ENCODE measurements at places on chromosomes 1 and 21.

DNA sequence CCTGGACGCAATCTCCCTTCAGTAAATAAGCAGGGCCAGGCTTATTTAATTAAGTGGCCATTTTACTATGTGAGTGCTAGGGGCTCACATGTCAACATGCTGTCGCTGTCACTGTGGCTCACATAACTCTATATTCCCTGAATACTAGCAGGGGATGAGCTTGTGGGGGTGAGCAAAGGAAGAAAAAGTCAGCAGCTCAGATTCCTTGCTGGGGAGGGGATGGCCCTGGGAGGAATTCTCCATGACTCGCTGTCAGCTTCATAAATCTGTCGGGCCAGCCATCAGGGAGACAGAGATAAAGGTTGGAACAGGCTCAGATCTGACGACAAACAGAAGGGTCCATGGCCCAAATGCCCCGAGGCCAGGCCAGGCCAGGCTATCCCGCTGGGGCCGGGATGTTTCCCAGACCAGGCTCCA, 26.0 kb upstream of the PLEKHG5 start:
- DNase-seq = no peak

DNA sequence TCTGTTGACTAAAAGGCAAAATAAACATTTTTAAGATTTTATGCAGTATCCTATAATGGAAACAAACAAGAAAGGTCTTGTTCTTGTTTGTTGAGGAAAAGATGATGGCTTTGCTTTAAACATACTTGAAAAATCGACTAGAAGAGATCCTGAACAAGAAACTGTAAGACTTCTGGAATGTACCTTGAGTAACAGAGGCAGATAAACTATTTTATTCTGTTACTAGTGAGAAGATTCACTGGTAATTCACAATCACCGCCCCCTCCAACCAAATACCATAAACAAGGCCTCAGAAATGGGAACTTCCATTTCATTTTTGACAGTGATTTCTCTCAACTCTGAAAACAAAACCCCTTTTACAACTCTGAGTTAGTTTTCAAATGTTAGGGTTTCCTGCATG, 18.1 kb downstream of the TSEN15 start:
- no peak for DNase-seq

DNA sequence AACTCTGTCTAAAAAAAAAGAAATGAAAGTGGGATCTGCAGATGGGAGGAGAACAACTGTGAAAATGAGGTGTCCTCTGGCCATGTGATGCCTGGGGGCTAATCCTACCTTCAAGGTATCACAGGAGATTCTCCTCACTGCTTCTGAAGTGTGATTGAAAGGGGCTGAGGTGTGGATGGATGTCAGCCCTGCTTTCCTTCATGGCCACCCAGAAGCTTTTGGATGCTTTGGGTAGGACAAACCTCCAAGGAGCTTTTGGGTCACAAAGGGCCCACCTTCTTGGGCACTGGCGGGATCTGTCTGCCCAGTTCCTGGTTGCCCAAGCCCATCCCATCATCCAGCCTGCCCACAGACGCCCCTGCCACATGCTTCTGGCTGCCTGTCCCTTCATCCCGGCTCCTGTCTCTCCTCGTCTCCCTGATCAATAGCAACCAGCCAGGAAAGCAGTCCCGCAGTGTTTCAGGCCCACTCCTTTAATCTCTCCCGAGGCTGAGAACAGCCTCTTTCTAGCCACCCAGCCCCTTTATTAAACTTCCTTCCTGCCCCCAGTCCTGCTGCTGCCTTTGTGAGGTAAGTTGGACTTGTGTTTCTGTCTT, 87.2 kb downstream of the MAN1C1 start:
- DNase-seq = no peak

GRCh38 chr1:240194120-240194519, 102.4 kb downstream of the FMN2 start:
- no peak for DNase-seq

DNA sequence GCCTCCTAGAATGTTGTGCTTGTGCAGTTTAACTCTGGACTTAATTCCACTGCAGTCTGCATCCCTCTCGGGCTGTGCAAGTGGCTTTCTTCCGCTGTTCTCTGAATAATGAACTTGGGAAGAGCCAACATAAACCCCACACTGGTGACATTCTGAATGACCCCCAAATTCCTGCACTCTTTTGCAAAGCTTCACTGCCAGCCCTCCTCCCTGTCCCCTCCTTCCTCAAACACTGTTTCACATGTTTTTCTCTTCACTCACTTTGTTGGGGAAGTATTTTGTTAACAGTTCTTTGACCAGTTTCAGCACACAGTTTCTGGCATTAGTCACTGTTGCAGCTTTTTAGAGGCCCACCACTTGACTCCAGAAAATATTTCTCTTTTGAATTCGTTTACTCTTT, 39.7 kb downstream of the GNG12 start:
- DNase-seq = no peak
